ENCODE measurements at places on chromosomes 4 and X.

- no peak for DNase-seq
These were observed 167.3 kb upstream of the PGRMC2 start for GRCh38 chr4:128454881-128455280.

DNA sequence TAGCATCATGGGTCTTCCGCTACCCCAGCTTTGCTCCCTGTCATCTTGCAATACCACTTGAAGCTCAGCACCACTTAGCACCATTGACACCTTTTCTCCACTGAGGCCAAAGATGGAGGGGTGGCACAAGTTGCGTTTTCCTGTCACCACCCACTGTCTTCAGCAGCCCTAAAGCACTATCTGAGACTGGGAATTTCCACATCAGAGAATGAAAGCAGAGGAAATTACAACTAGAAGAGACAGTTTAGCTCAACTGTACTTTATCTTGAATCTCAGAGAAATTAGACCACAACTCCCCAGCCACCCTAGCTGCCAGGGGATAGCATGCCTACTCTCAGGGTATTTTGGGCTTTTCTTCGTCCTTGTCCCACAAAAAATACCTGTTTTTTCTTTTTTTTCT is 111.0 kb downstream of the DDIT4L start:
- DNase-seq: no peak

DNA sequence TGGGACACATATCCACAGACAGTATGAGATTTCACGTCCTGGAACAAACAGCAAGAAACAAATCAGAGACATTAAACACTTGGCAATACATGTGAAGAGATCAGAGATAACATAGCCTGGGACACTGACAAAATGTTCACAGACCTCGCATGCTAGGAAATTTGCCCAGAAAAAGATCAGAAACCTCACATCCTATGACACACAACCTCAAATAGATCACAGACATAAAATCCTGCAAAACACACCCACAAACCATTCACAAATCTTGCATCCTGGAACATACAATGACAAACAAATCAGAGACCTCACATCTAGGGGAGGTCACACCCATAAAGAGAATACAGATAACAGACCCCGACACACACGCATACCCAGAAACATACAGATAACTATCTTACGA is 18.0 kb downstream of the SUV39H1 start:
- DNase-seq: no peak

DNA sequence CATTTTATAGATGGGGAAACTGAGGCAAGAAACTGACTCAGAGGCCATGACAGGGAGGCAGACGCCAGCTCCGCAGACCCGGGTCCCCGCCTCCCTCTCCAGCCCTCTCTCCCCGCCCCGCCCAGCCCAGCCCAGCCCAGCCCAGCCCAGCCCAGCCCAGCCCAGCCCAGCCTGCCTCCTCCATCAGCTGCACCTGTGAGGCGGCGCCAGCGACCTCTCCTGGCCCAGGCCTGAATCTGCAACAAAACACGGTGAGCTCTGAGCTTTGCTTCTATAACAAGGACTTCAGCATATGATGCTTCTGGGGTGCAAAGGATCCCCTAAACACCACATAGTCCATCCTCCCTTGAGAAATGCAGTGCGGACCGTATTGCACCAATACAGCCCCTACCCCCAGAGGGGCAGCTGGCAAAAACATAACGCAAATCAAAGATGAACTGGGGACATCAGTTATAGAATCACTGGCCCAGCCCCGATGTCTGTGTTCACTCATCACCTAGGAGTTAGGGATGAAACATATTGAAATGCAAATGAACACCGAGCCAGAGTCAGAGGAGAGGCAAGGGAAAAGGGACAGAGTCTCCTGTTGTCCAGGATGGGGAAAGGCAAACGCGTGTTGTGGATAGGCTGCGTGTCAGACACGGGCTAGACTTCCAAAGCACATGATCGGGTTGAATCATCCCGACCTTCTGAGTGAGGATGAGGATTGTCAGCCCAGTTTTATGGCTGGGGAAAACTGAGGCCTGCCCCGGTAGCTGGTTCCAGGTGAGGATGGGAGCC is 216.1 kb upstream of the PSAPL1 start:
- peak; percentile 39 for DNase-seq

GRCh38 chrX:64202808-64203325 is 2.6 kb downstream of the AMER1 start:
- no peak for DNase-seq

DNA sequence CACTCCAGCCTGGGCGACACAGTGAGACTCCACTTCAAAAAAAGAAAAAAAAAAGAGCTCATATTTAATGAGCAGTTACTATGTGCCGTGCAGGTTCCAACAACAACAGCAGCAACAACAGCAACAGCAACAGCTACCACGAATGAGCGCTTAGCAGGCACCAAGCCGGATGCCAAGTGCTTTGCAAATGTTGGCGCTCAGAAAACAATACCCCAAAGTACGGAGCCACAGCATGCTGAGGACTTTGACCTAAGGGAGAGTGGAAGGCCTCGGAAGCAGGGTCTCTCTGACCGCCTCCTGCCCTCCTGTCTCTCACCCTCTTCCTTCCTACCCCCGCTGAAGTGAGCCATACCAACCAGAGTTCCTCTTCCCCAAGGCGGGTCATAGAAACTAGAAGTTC is 102.2 kb upstream of the AFAP1 start:
- no peak for DNase-seq

GRCh38 chr4:152696764-152697261 is 17.0 kb upstream of the TMEM154 start:
- DNase-seq: no peak

DNA sequence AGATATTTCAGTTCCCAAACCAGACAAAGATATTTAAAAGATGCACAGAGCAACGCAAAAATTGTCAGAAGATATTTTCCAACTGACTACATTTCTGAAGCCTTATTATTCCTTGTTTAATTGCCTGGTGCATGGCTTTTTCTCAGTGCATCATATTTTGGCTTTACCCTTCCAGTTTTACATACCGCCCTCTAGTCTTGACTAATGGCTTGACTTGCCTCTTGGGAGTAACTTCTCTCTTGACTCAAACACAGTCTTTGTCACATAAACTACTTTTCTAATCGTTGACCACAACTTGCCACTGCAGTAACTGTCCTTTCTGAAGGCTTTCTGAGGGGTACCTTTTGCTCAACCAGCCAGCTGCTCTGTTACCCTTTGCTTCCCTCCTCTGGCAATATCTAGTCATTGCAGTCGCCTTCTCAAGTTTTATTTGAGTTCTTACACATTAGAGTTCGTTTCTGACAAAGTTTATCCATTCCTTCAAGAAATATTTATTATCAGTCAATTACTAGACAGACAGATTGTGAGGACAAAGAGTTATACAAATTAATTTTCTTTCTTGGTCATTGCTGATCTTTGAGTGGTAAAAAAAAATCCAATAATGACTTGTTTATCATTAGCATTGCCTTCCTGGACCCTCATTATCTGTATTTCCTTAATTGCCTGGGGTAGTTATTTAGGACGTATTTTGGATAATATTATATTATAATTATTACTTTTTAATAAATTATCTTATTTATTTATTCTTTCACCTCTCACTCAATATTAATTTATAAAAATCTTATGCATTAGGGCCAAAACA is 506.9 kb upstream of the PCDH10 start:
- no peak for DNase-seq

- no peak for DNase-seq
These were observed 222.7 kb downstream of the CHIC2 start for GRCh38 chr4:53841711-53842110.

DNA sequence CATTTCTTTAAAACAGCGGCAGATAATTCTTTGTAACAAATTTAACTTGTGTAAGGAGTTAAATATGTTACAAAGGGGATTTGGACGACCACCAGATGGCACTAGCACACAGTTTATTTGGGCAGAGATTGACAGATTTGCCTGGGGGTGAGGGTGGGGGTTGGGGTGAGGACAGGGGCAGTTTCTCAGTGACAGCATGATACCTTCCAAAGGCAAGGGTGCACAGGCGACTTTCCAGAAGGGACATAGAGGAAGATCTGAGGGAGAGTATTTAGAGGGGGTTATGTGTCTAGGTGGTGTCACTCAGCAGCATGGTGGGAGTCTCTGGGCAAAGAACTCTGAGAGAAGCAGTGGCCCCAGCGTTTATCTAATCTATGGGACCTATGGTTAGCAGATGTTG is 9.6 kb upstream of the TMA16 start:
- DNase-seq: no peak

DNA sequence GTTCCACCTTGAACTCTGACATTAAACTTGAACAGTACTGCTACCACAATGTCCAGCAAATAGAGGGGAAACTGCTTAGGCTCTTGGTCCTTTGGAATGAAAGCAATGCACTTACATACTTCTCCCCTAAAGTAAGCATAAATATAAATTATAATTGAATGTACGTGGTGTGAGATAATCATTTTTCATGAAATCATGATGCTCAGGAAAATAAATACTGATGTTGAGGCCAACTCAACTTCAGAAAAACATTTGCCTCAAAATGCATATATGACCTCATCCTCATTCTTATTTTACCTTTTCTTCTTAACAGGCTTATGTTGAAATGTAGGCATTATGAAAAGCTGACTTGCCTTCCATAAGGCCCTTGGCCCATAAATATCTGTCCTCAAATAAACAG is 166.3 kb downstream of the KDR start:
- no peak for DNase-seq

DNA sequence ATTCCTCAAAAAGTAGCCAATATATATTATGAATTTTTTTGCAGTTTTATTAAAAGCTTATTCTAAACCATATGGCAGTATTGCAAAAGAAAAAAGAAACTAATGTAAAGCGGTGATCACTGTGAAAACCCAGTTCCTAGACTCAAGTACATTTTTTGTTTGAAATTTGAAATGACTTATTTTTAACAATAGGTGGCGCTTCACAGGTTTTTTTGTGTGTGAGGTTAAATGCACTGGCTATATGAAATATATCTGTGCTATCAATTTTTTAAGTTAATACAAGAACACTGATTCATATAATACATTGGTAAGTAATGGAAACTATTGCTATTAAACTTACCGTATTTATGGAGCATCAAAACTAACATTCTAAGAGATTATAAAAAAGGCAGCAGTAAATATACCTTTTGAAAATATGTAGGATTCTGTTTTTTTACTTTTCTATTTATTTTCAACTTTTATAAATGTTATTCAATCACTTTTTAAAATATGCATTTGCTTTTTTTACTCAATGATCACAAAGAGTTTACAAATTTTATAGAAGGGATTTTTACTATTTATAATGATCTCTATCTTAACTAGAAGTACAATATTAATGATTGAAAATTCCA is 5.6 kb upstream of the SPRY1 start:
- DNase-seq: no peak

DNA sequence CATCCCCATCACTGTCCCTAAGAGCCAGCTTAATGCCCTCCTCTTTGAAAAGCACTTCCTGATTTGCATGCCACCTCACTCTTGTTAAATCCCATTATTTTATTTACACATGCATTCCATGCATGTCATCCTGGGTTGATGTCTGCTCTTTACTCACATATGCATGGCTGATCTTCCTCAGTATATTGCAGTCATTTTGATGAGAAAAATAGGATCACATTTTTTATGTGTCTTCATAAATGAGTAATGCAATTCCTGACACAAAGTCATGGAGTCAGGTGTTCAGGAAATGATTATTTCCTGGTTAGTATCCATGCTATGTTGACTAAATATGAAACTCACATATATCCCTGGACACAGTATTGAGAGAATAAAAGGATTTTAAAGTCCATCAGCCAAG is 204.7 kb downstream of the SLIT2 start:
- DNase-seq: no peak

DNA sequence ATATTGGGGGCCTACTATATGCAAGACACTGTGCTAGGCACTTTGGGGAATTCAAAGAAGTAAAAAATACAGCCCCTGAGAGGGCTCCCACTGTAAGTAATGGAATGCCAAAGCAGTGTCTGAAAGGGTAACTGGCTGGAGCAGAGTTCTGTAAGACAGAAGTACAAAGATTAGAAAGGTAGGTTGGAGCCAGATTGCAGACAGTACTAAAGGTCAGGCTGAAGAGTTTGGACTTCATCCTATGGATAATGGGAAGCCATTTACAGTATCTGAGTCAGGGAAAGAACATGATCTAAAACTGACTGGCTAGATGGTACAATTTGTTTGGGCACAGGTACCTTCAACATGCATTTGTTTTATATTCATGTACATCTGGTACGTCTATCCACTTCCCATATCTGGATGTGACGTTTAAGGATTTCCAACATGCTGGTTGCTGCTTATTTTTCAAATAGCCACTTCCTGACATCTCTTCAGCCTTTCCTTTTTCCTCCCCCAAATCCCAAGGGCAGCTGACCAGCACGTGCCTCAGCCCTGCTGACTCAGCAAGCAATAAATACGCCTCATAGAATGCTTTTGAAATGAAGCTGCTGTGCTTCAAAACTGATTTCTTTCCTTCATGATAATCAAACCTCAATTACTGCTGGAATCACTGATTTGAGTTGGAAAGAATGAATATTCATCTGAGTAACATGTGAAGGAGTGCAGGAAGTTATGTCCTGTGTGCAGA is 9.5 kb downstream of the ENOX2 start:
- DNase-seq: no peak
